ENCODE measurements at places on chromosomes 2 and 18.

- DNase-seq = no peak
These were observed 334.2 kb downstream of the NUP35 start for GRCh38 chr2:183458460-183458859.

- no peak for DNase-seq
These were observed 59.5 kb downstream of the IRS1 start for GRCh38 chr2:226740039-226740648.

DNA sequence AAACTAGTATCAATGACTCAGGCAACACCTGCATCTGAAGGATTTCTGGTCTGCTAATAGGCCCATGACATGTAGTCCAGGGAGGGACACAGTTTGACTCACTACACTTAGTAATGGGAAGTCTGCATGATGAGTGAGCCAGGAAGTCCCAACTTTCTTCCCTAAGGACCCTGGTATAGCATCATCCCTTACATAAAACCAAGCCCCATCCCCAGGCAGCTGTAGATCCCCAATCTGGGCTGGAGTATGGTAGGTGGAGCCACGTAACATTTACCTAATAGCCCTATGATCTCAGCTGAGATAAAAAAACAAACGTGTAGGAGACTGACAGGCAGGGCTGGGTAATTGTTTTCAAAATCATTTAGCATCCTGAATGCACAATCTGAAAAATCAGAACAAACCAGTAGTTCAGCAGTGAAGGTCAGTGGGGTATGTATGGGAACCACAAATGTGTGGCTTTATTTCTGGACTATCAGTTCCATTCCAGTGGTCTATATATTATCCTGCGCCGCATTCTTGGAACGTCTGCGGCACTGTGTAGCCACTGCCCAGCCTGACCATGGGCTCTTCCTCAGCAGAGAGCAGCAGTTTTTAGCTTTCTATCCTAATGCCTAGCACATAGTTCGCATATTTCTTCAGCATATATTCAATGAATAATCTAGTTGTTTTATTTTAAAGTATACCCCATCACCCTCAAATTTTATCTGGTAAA is 33.5 kb downstream of the EPB41L3 start:
- no peak for DNase-seq

- DNase-seq = no peak
These were observed 65.8 kb downstream of the ARHGAP28 start for GRCh38 chr18:6795307-6795706.

DNA sequence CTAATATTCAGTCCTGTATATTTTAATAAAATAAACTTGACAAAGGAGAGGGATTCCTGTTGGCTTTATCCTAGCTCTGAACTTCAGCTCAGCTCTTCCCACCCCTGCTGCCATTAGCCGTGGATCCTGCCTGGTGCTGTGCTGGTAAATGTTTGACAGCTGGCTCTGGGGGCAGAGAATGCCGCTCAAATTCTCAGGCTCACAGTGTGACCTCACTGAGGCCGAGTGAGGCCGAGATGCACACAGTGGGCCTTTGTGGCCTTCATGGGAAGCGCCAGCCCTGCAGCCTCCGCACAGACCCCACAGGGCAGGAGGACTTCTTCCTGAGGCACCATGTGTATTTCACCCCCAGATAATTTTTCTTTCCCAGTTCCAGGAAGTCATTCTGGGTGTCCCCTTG is 16.5 kb upstream of the FAHD2A start:
- no peak for DNase-seq

Measured in right kidney (tissue), 9 donors.